ENCODE measurements at places on chromosomes 6 and 20. TPM values are rescaled to one million over a fixed set of nuclear protein-coding genes. Genes with fewer than 3 reads are reported as not detected.

The HLA-F gene
- total RNA-seq = 6.6 TPM

GRCh38 chr6:20126789-20127653, 85.2 kb downstream of the MBOAT1 start:
- no peak for DNase-seq
- peaks cover 2% of the 10 kb centered on the region for H3K36me3 ChIP-seq
- H3K4me1 ChIP-seq = peaks cover 4% of the 10 kb centered on the region

DNA sequence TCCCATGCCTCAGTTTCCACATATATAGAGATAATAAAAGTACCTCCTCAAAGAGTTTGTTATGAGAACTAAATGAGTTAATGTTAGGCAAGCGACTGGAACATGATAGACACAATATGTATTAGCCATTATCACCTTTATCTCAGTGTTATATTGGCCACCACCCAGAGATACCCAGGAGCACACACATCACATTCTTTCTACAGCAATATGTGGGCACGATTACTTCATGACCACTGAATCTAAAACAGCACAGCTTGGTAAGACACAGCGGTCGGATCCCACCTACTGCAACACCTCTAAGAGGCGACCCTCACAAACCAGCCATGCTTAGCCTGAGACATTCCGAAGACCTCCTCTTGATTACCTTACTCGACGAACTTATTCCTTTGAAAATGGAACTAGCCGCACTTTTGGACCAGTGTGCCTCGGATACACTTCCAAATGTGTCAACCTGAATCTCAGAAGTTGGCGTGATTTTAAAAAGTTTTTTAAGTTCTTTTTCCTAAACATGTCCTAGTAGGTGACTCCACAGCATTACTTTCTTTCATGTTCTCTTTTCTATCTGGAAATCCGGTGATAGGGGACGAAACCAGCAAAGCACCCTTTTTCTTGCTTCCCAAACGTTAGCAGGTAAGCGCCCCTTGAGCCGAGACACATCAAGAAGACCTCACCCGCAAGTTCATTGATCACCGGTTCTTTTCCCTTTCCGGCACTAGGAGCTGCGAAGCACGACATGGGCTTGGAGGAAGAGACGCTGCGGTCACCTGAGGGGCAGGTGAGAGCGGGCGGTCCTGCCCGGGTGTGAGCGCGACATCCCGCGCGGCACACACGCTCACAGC, 923 bp downstream of the GMDS start:
- DNase-seq = no peak
- peaks cover 19% of the 10 kb centered on the region for H3K4me1 ChIP-seq
- H3K27me3 ChIP-seq = no peaks in the 10 kb centered on the region

DNA sequence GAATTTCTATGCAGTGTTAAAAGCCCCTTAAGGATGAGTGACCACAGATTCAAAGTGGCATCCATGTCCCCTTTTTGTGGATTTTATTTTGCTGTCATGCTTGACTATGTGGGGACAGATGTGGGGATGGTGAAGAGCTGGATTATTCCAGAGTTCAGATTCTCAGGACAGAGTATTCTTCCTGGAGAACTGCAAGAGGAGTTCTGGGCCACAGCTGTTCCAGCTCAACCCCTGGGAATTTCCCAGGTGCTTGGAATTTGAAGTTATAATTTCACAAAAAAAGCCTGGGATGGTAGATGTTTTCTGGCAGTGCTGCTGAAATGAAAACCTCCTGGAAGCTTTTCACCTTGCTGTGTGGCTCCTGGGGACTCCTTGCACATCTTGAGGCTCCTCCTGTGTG, 671.8 kb upstream of the MARCKS start:
- H3K27ac ChIP-seq = no peak overlapping the region
- H3K27me3 ChIP-seq = no peaks in the 10 kb centered on the region
- no peak overlapping the region for H3K4me3 ChIP-seq
- H3K4me1 ChIP-seq = peaks cover 50% of the 10 kb centered on the region
- DNase-seq = no peak

DNA sequence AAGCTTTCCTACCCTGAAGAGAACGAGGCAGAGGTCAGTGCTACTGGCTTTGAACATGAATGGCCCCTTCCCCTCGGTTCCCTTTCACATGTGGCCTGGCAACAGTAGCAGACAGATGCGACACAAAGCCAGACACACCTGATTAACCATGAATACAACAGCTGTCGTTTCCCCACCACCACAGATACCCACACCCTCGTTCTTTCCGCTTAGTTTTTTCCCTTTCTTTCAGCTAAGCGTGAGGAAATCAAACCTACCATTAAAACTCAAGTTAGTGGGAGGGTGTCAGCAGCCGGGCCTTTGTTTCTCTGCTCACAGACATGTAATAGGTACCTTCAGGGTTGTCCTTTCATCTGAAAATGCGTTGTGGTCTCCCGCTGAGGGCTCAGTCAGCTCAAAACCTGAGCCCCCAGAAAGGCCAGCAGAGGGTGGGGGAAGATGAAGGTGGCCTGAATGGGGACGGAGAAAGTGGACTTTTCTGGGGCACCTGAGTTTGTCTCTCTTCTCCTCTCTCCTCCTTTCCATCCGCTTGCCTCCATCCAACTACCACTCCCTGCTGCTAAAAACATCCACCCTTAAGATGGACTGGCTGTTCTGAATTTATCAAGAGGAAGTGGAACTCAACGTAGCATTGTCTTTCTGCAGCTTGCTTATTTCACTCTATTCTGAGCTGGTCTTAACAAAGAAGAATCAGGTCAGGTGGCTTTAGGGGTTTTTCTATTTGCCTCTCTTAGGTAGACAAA, 516.6 kb upstream of the JARID2 start:
- no peaks in the 10 kb centered on the region for H3K27me3 ChIP-seq
- H3K4me1 ChIP-seq = peaks cover 20% of the 10 kb centered on the region
- H3K36me3 ChIP-seq = no peaks in the 10 kb centered on the region

Data from chondrocyte (in vitro differentiated cells).